ENCODE measurements at places on chromosomes 16 and 17.

DNA sequence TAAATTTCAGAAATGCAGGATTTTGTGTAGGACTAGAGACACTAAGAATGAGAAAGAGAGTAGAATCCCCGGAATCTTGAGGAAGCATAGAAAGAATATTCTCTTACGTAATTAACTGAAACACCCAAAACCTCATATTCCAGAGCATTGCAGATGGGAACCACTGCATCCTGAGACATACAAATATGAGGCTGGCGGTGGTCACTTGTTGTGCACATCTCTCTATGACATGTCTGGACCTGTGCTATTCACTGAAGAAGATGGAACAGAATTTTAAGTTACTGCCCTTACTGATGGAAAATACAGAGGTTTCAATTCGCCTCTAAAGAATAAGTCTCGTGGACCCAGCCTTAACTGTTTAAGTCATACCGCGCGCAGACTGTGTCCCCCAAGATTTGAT is 806 bp downstream of the RAD51C start:
- DNase-seq = no peak

- DNase-seq = no peak
Measured at GRCh38 chr17:55281649-55282378, 17.1 kb downstream of the HLF start.

- DNase-seq = no peak
Measured at GRCh38 chr17:44915321-44915726, at the start of gene GFAP. Gene GFAP, minus strand, starts transcription at chr17:44915500. Its CDS starts 14 bp downstream, at chr17:44915486.

DNA sequence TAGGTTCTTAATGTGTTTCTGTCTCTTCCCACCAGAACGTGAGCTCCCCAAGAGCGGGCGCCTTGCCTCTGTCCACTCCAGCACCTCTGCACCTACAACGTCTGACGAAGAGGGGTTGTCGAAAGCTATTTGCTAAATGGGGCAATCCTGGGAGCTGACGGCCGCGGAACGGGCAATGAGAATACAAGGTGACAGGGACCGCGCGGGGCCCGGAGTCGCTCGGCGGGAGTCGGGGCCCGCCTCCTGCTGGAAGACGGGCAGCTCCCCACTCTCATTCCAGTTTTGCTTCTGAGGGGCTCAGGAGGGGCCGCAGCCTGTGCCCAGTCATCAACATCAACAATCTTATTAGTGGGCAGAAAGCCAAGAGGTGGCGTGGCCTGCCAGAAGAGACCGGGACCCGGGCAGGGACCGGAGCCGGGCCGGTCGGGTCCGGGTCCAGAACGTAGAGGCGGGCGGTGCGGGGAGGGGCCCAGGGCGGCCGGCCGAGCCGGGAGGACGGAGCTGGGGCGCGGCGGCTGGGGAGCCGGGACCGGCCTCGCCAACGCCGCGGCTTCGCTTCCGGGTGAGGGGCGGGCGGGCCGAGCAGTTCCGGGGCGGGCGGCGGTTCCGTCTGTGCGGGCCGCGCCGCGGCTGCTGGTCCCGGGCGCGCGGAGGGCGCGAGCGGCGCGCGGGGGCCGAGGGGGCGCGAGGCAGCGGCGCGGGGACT is at the start of gene MOSMO:
Gene MOSMO (plus strand): TSS at position 603 of the 706 bp plus-strand sequence. CDS start 191 bp downstream, outside the sequence.
- peak; percentile 32 for DNase-seq

- no peak for DNase-seq
Measured at GRCh38 chr16:28145796-28146195, 66.0 kb downstream of the XPO6 start.

- no peak for DNase-seq
Measured at GRCh38 chr17:68623811-68624210, 22.6 kb upstream of the FAM20A start.

- no peak for DNase-seq
Measured at GRCh38 chr16:4241928-4242283, at the start of gene SRL. Gene SRL, minus strand, starts transcription at chr16:4242080. Its CDS starts 13 bp downstream, at chr16:4242067.

DNA sequence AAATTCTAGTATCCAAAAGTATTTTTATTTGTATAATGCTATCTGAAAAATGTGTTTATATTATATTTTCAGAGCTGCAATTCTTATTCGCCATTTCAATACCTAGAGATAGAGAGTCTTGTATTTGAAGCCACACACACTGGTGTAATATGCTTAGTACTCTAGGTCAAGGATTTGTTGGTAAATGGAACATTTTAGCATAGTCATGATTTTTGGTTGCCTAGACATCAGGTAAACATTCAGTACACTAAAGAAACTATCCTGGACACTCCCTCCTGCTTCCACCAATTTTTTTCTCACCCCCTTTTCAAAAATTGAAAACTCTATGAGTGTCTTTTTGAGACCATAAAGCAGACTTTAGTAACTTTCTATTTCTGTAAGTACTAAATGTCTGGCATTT is 20.8 kb downstream of the ABHD15 start:
- DNase-seq = no peak

- no peak for DNase-seq
Measured at GRCh38 chr17:14011036-14011692, 58.1 kb upstream of the COX10 start.

- DNase-seq = no peak
Measured at GRCh38 chr17:21213638-21214014, 335 bp downstream of the TMEM11 start.

GRCh38 chr17:36945959-36946725 is 2.6 kb upstream of the AATF start:
- no peak for DNase-seq

GRCh38 chr17:83117583-83117982 is 38.2 kb downstream of the METRNL start:
- no peak for DNase-seq

- DNase-seq = no peak
Measured at GRCh38 chr16:74302341-74302740, 5.7 kb downstream of the PSMD7 start.

GRCh38 chr16:3149630-3150345 is 15.0 kb downstream of the ZNF213 start:
- no peak for DNase-seq

DNA sequence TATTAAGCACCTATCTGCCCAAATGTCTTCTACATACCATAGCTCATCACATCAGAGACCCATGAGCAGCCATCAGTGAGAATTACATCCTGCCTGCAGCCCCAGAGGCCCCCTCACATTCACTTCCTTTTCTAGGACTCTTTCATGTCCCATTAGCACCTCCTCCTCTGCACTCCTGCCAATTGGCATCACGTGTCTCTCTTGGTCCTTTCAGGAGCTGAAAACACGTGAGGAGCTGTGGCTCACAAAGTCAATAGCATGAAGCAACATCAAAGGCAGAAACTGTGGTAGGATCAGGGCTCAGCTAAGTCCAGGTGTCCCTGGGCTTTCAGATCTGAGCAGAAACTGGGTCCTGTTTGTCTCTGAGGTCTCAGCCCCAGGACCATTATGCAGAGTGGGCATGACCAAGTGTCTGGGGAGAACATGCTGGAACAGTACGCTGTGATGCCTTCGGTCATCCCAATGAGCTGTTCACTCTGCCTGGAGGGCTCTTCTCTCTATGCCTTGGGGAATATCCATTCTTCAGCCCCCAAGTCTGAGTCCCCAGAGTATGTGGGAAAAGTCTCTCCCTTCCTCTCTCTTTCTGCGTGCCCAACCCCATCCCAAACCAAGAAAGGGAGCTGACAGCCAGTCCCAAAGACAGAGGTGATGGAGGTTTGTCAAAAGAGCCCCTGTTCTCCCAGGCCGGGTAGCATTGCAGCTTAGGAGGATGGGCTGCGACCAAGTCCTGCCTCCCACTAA is 457.0 kb upstream of the CDH5 start:
- DNase-seq = no peak

DNA sequence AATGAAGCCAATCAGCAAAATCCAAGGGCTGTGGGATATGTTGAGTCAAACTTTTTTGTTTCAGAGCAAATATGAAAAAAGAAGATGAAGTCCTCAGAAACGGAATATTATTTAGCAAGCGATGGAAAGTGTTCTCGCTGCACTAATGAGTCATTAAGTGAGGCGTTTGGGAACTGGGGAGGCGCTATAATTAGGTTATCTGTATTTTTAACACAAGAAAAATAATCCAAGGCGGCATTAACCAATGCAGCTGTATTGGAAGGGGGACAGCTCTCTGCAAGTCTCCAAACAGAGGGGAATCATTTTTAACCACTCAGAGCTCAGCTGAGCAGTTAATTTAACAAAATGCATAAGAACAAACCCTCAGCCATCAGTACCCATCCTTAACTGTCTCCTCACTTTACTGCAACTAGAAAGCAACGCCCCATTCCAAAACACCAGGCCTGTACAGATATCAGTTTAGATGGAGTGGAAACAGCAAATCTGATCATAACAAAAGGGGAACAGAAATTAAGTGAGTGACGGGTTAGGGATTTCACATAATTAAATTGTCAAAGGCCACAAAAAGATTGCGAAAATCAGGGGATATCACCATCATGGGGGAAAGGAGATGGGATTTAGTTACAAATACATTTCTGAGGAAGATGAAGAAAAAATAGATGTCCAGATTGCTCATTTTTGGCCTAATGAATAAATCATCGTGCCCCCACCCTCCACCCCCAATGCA is 211.0 kb upstream of the TOX3 start:
- DNase-seq = no peak

DNA sequence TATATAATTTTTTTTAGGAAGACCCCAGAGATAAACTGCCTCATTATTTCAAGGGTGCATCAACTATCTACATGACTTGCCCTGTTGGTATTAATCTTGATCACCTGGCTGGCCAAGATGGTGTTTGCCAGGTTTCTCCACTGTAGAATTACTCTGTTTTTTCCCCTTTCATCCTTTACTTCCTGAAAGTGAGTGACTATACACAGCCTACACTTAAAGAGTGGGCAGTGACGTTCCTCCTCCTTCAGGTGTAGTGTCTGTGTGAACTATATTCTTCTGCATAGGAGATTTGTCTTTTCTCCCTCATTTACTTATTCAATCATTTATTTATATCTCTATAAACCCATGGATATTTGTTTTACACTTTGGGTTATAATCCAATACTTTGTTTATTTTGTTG is 246.7 kb downstream of the IRF8 start:
- DNase-seq = no peak

GRCh38 chr16:66942981-66943380 is 7.7 kb downstream of the CES2 start:
- no peak for DNase-seq

DNA sequence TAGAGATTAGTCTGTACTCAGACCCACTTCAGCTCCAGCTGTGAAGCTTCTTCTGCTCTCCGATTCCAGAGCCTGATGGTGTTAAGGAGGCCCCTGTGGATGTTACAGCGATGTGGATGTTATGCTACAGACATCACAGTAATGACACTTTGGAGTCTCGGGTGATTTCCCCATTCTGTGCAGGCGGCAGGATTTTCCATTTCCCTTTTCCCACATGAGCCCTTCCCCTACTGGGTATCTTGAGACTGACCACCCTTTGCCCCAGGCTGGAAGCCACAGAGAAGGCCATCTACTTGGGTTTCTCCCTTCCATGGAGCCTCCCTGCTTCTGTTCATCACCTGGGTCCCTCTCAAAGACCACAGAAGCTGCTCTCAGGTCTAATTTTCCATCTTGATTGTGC is 78.3 kb downstream of the KCNJ12 start:
- DNase-seq = no peak

- DNase-seq = no peak
Measured at GRCh38 chr17:9628509-9628908, 16.8 kb upstream of the USP43 start.

DNA sequence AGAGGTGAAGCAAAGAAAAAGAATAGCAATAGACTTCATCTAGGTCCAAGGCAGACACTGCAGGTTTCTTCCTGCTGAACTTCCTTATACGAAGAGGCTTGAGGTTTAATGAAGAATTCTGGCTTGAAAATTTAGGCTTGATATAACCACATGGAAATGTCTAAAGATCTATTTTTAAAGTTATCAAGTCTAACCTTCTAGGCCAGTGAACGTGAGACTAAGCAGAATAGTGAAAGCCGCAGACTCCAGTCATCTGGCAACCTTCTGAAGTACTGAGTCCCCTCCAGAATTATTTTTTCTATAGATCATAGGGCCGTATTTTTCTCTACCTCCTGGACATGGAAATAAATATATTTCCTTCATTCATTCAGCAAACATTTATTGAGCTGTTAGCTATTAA is 333.6 kb downstream of the BCAS3 start:
- DNase-seq = no peak

GRCh38 chr17:512926-513325 is 160.3 kb upstream of the RPH3AL start:
- no peak for DNase-seq

- DNase-seq = no peak
Measured at GRCh38 chr17:416293-417206, 63.9 kb upstream of the RPH3AL start.

GRCh38 chr16:57102888-57103851 is 10.8 kb downstream of the CPNE2 start:
- no peak for DNase-seq

GRCh38 chr16:49542391-49542891 is 168.8 kb downstream of the C16orf78 start:
- DNase-seq = peak; percentile 6

DNA sequence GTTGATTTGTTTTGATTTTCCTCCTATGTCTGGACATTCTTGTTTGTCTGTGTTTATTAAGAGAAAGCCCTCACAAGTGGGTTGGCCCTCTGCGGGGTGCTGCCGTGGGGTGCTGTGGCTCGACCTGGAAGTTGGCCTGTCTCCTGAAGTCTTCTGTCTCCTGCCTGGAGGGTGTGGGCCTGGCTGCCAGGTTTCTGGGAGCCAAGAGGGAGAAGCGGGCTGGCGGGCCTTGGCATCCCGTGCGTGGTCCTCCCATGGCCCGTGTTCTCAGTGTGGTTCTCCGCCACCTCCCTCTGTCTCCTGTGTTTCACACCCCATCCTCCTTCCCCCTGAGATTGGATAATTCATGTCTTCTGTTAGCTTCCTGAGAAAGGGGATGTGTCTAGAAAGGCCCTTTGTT is 69.6 kb downstream of the RNF213 start:
- DNase-seq = no peak

GRCh38 chr16:19113577-19114358 is at the start of gene ITPRIPL2:
Gene ITPRIPL2, plus strand, starts transcription at chr16:19113964. Its CDS starts 498 bp downstream, at chr16:19114462.
- DNase-seq = peak; percentile 67

GRCh38 chr17:58268774-58269556 is 11.8 kb downstream of the MPO start:
- no peak for DNase-seq

- DNase-seq = no peak
Measured at GRCh38 chr16:1491327-1491726, 1.8 kb upstream of the TELO2 start.

GRCh38 chr16:31409433-31409832 is 16.3 kb downstream of the ITGAD start:
- DNase-seq = no peak

GRCh38 chr16:89034573-89034961 is 57.6 kb upstream of the CBFA2T3 start:
- DNase-seq = no peak

- DNase-seq = no peak
Measured at GRCh38 chr17:41446806-41447205, 6.0 kb upstream of the KRT38 start.

- no peak for DNase-seq
Measured at GRCh38 chr17:22278302-22279275, 586.3 kb downstream of the KCNJ18 start.

- DNase-seq = no peak
Measured at GRCh38 chr17:67121316-67121891, 77.0 kb downstream of the CACNG1 start.
